ENCODE measurements at places on chromosomes 7 and 10. TPM values are rescaled to one million over a fixed set of nuclear protein-coding genes. Genes with fewer than 3 reads are reported as not detected.

The FKBP6 gene
- total RNA-seq = not detected

The CYP3A4 gene
- total RNA-seq = not detected

The SLIT1 gene
- 0.05 TPM for total RNA-seq

The SPDYE18 gene
- total RNA-seq = not detected

The CUBN gene
- total RNA-seq = 0.06 TPM

The HMX3 gene
- total RNA-seq = not detected

The C10orf90 gene
- 3.5 TPM for total RNA-seq

The PDE1C gene
- 5.6 TPM for total RNA-seq

The HOXA5 gene
- 3.9 TPM for total RNA-seq

The ZNF425 gene
- total RNA-seq = 0.97 TPM

The CRYGN gene
- not detected for total RNA-seq

The TMEM225B gene
- total RNA-seq = 1.2 TPM

The ZYX gene
- 182 TPM for total RNA-seq

The EXOSC1 gene
- total RNA-seq = 52.6 TPM

The EXOC4 gene
- 21.4 TPM for total RNA-seq

The FAM221A gene
- 0.39 TPM for total RNA-seq

The MALRD1 gene
- not detected for total RNA-seq

The ELOVL3 gene
- 0.30 TPM for total RNA-seq

The EPHB4 gene
- total RNA-seq = 46.7 TPM

The SEMA3C gene
- 62.4 TPM for total RNA-seq

The VWDE gene
- 0.63 TPM for total RNA-seq

The CFAP70 gene
- 0.10 TPM for total RNA-seq

The SLC26A4 gene
- total RNA-seq = 0.02 TPM

The AGR2 gene
- 93.9 TPM for total RNA-seq

The SKAP2 gene
- 17.8 TPM for total RNA-seq

The UMAD1 gene
- 11.7 TPM for total RNA-seq

The ELFN1 gene
- 0.48 TPM for total RNA-seq

The SPDYE2 gene
- total RNA-seq = not detected

The HTRA1 gene
- 57.5 TPM for total RNA-seq

The PAPSS2 gene
- total RNA-seq = 20.7 TPM

The VIPR2 gene
- total RNA-seq = not detected

The RADIL gene
- total RNA-seq = 2.8 TPM

The OR2A5 gene
- not detected for total RNA-seq

Measured in A549 treated with CORT108297 at 1 μM for 4 hours (cell line).